ENCODE measurements at places on chromosomes 11 and 22.
A peak's percentile ranks its signal among the peaks of the same experiment; 100 is the strongest.

- DNase-seq, result no peak
Measured at GRCh38 chr11:34799848-34800247, 116.3 kb downstream of the APIP start.

GRCh38 chr11:67022341-67022933 is 497 bp upstream of the SYT12 start:
- no peak for DNase-seq

DNA sequence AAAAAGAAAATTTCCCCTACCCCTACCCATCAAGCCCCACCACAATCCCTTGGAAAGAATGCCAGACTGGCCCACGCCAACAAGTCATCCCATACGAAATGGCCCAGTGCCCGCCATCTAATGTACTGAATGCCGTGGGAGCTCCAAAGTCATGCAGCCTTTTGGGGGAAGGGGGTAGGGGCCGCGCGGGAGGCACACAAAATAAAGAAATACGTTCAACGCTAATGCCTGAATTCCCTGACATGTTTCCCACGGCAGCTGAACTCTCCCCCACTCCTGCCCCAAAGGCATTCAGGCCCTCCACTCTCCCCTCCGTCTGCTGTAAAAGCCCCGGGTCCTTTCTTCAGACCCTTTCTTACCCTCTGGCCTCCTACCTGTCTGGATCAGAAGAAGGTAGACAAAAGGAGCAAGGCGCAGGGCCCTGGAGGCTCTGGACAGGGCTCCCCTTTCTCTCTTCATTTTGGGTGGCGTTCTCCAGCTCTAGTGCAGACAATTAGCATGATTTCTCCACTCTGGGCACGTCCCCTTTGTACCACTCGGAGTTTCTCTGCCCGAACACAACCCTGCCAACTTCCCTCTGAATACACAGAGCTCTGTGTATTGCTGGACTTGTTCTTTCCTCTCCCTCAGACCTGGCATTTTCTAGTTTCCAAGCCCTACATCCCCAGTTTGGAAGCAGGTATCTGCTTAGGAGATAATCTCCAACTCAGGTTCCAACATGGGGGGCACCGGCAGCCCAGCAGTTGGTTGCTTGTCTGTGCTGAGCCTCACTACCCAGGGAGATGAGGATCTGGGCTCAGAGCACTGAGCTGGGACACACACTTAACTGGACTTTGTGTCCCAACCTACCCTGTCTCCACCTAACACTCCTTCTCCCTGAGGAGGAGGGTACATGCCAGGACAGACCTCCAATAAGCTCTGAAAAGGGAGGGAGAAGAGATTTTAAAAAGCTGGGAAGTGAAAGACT is at the start of gene HEPACAM:
Gene HEPACAM (minus strand): TSS at position 500 of the 967 bp plus-strand sequence. CDS start 41 bp downstream, at position 459.
- DNase-seq, result no peak

DNA sequence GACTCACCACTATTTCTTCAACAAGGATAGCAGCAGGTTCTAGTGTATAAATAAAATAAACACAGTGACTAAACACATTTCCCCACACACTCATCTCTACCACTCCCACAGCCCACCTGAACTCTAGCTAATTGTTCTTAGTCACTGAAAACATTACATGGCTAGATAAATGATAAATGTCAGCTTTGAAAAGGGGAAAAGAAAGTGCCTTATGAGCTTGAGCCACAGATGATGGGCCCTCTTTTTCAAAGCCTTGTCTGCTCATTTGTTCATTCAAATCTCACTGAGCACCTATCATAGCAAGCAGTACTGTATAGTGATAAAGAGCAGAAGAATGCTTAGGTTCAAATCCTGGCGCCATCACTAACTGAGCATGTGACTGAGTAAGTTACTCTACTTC is 58.3 kb downstream of the SIK3 start:
- no peak for DNase-seq

DNA sequence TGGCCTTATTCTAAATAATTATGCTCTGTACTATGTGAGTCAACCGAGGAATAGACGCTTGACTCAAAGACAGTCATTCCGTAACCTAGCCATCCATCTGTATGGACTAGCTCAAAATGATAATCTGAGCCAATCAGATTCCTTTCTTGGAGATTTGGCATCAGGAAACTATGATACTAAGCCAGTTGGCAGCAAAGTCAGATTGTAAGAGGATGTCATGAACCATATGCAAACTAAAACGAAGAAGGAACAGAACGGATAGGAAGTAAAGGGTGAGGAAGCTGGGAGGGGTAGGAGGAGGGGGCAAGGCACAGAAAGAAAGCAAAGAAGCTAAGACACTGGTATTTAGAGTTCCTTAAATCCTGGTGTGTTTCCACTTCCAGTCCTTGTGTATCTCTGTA is 10.7 kb upstream of the SESN3 start:
- no peak for DNase-seq

- DNase-seq, result no peak
Measured at GRCh38 chr22:48096851-48097665, 1334.6 kb downstream of the TBC1D22A start.

DNA sequence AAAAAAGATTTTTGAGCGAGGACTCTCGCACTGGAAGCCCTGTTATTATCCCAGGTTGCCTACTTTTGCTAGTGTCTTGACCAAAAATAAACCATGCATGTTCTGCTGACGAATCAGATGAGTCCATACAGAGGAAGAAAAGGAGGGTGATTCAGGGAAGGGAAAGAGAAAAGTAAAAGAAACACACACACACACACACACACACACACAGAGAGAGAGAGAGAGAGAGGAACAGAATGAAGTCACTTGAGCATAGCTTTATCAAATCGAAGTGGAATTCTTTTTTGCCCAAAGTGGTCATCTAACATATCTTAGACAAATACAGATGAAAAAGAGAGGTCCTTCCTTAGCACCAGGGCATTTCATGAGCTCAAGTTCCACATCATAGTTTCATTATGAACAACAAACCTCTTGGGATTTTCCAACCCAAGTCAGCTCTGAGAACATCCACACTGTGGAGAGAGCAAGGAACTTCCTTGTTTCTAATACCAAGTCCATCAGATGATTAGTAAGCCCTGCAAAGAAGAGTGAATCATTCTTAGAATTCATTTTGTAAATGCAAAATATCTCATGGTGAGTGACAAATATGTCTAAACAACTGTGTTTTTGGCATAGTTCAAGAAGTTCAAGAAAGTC is 7.7 kb upstream of the MMP12 start:
- DNase-seq, result no peak

DNA sequence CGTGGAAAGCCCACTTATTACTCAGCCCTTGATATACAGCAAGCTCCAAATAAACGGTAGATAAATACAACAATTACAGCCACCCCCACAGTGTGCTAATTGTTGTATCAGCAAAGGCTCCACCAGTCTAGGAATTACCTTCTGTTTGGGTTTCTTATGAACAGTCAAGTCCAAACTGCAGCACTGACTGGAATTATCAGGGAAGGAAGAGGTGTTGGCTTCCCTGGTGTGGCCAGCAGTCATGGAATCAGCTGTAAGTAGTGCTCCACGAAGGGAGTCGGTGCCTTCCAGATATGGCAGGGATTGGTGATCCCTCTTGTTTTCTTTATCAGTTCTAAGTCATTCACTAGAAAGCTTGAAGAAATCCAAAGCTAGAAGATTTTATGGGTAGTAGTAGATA is 209.1 kb downstream of the SNX19 start:
- DNase-seq, result no peak

- DNase-seq, result no peak
Measured at GRCh38 chr22:24380220-24380904, 47.0 kb upstream of the ADORA2A start.

GRCh38 chr11:92969293-92969633 is 188 bp upstream of the MTNR1B start:
- DNase-seq, result no peak

DNA sequence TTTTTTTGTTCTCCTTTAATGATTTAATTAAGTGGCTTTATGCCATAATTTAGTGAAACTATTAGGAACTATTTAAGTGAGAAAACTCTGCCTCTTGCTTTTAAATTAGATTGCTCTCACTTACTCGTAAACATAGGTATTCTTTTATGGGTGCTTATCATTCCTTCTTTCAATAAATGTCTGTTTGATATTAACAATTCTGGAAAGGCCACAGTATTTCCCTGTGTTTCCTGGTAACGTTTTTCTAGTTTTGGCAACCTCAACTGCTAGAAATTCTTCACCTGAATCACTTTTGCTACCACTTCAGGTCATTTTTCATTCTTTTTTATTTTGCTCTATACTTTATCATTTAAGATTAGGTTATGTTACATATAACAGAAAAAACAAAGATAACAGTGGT is 19.9 kb upstream of the NCR3LG1 start:
- DNase-seq, result no peak

GRCh38 chr11:66243782-66244535 is 24.5 kb upstream of the RAB1B start:
- no peak for DNase-seq

DNA sequence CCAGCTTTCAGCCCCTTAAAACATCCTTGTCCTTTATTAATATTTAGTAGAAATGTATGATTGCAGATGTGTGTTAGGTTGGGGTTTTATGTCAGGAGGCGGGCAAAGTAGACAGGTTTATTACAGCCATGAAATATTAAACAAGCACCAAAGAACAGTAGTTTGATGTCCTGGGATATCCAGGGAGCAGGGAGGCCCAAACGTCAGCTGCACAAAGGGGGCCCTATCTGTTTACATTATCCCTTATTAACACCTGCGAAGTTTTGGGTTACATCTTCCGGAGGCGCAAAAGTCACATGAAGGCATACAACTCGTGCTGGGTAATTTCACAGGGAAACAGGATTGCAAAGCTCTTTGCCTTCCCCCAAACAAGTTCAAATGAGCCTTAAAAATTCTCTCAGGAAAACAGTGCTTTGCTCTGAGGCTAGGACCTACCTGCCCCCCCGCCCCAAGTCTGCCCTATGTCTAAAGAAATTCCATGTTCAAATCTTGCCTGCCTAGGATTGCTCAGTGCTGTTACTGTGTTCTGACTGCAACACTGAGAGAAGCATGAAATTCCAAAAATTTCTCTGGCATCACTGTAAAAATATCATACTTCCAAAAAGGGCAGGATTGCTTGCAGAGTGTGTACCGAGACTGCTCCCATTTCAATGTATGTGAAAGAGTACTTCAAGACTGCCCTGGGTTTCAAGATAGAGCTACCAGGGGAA is 8.9 kb downstream of the MN1 start:
- DNase-seq, result no peak

DNA sequence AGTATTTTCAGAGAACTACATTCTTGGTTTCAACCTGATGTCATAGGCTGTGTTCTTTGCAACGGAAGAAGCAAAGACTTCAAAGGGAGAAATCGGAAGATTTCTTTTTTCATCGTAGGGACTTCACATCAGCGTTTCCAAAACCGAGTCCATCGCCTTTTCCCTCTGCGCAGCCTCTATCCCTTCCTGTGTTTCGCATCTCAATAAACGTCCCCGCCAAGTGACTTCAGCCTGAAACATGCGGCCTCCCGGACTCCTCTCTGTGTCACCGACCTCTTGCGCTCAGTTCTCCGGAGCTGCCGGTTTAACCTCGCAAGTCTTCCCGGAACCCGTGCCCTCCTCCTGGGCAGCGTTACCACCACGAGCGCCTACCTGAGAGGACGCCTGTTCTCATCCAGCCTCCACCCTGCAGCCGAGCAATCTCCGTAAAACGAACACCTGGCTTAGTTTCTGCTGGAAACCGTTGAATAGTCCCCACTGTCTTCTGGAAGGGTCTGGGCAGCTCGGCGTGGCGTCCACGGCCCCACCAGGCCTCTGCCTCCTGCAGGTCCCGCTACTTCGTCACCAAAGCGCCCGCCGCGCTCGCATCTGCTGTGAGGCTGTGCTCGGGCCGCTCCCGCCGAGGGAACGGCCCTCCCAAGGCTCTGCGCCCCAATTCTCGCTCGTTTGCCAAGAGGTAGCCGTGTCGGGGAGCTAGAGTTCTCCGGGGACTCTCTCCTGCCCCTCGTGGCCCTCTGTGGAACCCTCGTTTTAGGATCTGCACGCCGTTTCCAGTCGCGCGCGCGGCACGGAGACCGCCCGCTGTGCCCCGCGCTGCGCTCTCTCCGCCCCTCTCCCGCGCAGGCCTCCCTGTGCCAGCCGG is at the start of gene GLB1L3:
Gene GLB1L3 (plus strand): TSS at position 846 of the 862 bp plus-strand sequence. CDS start 362 bp downstream, outside the sequence.
- peak; percentile 31 for DNase-seq

- no peak for DNase-seq
Measured at GRCh38 chr11:47606731-47607130, 12.5 kb upstream of the C1QTNF4 start.

GRCh38 chr11:59510941-59511589 is at the start of gene OR4D9:
Gene OR4D9 (plus strand): TSS chr11:59511539. CDS start chr11:59514913, 3,374 bp downstream.
- DNase-seq, result no peak

GRCh38 chr11:108906329-108906728 is 241.5 kb downstream of the DDX10 start:
- DNase-seq, result no peak

- DNase-seq, result no peak
Measured at GRCh38 chr11:34826384-34826726, 89.8 kb downstream of the APIP start.

DNA sequence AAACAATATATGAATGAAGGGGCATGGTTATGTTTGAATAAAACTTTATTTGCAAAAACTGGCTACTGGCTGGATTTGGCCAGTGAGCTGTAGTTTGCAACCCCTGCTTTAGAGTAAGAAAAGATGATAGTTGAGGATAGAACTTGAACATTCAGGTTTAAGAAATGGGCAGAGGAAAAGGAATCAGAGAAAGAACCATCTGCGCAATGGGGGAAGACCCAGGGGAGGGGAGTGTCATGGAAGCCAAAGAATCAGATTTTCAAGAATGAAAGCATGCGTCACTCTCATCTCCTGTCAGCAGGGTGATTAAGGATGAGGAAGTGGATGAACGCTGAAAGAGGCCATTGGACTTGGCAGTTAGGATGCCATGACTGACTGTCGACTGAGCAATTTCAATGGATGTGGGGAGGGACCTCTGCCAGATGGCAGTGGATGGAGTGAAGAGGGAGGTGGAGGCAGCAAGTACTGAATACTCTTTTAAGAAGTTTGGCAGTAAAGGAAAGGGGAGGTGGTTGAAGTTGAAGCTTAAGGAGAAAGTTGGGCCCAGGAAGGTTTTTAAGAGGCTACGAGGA is 21.2 kb downstream of the FAT3 start:
- no peak for DNase-seq

DNA sequence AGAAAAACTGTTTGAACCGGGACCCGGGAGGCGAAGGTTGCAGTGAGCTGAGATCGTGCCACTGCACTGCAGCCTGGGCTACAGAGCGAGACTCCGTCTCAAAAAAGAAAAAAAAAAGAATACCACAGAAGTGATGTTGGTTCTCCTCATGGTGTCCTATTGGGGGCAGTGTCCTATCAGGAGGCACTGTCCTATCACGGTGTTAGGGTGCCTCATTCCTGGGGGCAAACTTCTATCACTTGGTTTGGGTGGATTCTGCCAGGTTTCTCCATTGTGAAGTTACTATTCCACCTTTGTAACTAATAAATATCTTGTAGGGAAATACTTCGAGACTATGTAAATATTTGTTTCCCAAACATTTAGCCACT is 19.6 kb downstream of the PRR14L start:
- no peak for DNase-seq

DNA sequence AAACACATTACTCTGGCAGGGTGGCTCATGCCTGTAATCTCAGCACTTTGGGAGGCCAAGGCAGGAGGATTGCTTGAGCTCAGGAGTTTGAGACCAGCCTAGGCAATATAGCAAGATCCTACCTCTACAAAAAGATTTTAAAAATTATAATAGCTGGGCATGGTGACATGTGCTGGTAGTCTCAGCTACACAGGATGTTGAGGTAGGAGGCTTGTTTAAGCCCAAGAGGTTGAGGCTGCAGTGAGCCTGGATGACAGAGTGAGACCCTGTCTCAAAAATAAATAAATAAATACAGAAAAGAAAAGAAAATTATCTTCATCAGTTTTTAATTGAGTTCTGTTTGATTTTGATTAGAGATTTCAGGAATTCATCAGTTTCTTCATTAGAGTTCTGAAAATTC is 5.2 kb downstream of the CCDC134 start:
- no peak for DNase-seq
